Hypothalamus (tissue), 51 donors: ENCODE measurements at places on chromosomes 11 and 22.

GRCh38 chr11:16773981-16774935 is 35.8 kb downstream of the C11orf58 start:
- DNase-seq: no peak

DNA sequence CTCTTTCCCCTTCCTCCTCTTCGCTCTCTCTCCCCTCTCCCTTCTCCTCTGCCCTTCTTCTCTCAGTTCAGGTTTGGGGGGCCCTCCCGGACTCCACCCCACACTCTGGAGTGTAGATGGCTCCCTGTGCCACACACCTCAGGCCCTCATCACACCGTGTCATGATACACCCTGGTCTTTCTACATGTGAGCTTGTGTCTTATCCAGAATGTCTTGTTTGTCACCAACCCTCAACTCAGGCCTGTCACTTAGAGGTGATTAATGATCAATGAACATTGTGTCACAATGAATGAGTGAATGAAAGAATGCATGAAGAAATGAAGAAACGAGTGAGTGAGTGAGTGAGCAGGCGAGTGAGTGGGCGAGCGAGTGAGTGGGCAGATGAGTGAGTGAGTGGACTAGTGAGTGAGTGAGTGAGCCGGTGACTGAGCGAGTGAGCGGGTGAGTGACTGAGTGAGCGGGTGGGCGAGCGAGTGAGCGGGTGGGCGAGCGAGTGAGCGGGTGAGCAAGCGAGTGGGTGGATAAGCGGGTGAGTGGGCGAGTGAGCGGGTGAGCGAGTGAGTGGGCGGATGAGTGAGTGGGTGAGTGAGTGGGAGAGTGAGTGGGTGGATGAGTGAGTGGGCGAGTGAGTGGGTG is 33.8 kb downstream of the CAPN1 start:
- no peak for DNase-seq

- DNase-seq: no peak
Measured at GRCh38 chr22:24009227-24010017, 1.7 kb upstream of the CABIN1 start.

- DNase-seq: no peak
Measured at GRCh38 chr11:123408619-123409455, 21.2 kb upstream of the GRAMD1B start.

GRCh38 chr11:1218256-1218787 is 4.5 kb upstream of the MUC5B start:
- no peak for DNase-seq

- DNase-seq: no peak
Measured at GRCh38 chr11:122036018-122036417, 80.0 kb downstream of the BLID start.

GRCh38 chr22:50298937-50299784 is 8.3 kb downstream of the PLXNB2 start:
- DNase-seq: no peak

DNA sequence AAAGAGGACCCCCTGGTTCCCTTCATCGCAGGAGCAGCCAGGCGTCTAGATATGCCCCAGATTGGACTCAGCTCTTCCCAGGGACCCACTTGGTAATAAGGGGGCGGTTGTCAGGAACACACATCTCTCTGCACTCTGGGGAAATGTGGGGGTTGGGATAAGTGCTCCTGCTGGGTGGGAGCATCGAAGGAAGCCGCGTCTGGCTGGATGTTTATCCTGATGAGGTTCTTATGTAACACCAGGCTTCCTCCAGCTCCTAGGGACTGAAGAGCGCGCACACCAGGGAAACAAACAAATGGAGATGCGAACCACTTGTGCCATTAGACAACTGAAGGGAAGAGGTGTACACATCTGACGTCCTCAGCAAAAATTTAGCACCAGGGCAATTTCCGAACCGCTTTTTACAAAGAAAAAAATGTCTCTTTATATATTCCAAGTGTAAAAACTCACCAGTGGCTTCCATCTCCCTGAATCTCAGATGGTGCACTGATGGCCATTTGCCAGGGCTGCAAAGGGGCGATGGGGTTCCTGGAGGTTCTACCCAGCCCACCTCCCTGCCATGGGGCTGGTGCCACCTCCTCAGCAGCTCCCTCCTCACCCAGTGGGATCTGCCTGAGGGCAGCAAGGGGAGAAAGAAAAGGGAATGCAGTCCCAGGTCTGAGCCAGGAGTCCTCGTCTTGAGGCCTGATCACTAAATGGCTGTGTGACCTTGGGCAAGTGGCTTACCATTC is 89.4 kb downstream of the PKNOX2 start:
- DNase-seq: no peak

DNA sequence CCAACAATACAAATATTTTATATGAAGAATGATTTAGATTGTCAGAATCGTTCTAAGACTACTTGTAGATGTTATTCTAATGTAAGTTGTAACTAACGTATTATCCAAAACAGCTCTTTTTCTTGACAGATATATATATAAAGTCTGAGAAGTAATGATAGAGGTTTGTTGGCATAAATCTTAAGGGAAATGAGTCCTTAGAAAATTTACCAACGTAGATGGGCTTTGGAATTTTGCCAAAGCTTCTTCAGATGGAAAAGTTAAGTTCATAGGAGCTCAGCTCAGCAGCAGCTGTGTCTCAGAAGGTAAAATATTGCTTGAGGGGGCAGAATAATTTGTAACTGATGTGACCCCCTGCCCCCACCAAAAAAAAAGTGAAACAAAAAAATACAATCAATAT is 66.7 kb downstream of the BID start:
- no peak for DNase-seq

GRCh38 chr11:97290464-97291041 is 900.7 kb downstream of the JRKL start:
- no peak for DNase-seq

DNA sequence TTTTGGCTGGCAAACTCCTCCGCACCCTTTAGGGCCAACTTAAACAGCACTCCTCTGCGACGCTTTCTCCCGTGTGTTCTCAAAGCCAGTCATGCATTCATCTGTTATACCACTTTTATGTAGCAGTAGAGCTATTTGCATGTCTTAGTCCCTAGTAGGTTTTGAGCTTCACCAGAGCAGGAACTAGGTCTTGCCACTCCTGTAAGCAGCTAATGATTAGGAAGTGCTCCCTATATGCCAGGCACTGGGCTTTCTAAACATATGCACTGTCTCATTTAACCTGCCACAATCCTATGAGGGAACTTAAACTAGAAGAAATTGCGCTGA is 180.8 kb downstream of the DBX1 start:
- DNase-seq: no peak

GRCh38 chr11:86440305-86440716 is 65.6 kb downstream of the CCDC81 start:
- no peak for DNase-seq

DNA sequence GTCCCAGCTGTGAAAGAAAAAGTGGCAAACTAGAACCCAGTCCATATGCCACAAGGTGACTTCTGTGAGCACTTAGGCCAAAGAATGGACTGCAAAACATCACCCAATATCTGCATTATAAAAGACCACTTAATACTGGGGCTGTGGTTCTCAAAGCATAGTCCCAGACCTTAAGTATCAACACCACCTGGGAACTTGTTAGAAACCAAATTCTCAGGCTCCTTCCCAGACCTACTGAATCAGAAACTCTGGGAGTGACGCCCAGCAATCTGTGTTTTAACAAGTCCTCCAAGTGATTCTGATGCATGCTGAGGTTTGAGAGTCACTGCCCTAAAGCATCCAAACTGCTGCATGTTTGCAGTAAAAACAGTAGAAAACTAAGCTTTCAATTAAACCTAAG is 81.3 kb downstream of the SERGEF start:
- no peak for DNase-seq

DNA sequence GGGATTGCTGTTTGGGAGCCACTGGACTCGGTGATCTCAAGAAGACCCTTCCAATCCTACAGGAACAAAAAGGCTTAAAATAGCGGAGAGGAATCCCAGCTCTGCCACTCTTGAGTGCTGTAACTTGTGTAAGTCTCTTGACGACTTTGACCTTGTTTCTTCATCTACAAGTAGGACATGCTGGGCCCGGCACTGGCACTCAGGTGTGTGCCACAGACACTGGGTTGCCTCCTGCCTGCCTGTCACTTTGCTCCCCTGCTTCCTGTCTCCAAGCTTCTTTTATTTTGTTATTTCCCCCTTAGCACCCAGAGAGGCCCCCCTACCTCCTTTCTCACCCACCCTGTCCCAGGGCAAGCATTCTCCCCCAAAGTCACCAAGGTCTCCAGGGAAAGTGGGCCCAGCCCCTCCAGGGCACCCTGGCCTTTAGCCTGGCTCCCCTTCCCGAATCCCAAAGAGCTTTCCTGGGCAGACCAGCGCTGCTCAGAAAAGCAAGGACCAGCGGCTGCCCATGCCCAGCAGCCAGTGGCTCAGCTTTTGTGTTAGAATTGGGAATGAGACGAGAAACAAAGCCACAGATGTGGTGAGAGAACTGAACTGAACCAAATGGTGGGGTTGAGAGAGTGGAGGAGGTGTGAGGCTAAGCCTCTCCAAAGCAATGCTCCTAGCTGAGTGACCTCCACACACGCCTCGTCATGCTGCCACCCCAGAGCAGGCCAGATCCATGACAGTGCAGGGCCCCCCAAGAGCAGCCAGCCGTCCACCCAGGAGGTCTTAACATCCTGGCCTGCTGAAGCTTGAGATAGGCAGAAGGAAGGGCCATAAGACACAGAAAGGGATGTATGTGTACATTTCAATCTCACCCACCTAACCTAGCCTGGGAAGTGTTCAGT is 4.5 kb downstream of the TRIM29 start:
- no peak for DNase-seq
